Fibroblast of gingiva (primary cell): ENCODE measurements at places on chromosomes 3 and 15.

GRCh38 chr3:146154995-146155394 is 6.0 kb downstream of the PLOD2 start:
- no peak for DNase-seq

DNA sequence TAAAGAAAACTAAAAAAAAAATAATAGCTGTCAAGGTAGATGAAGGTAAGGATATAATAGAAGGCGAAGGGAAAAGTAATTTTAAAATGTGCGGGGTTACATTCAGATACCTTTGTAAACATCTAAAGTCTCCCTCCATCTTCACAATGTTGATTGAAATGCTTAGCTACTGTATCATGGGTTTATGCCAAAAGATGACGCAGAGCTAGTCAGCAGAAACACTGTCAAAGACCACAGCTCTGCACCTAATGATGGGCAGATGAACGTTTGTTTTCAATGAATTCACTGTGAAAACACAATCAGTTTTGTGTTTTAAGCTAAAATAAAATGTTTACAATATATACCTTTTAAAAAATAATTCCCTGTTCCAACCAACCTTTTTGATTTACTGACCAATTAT is 61.2 kb downstream of the RFTN1 start:
- DNase-seq, result no peak

DNA sequence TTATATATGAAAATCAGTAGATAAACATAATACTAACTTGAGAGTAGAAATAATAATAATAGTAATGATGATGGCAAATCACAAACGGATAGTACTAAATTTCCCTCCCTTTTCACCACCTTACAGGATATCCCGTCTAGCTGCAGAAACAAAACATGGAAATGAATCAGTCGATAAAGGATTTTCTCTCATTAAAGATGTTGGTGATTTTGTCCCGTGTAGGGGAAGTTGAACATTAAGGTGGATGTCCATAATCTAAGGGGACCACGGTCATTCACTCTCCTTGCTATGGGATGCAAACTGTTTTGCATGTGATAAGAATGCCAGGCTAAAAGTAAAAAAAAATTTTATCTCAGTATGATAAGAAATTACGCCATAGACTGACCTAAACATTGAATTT is 1027.7 kb upstream of the NR2F2 start:
- DNase-seq, result no peak

- DNase-seq, result no peak
These were observed 303.5 kb downstream of the PTPRG start for GRCh38 chr3:61864886-61865285.

GRCh38 chr3:48548729-48549705 is 7.6 kb downstream of the PFKFB4 start:
- peak; percentile 60 for DNase-seq

DNA sequence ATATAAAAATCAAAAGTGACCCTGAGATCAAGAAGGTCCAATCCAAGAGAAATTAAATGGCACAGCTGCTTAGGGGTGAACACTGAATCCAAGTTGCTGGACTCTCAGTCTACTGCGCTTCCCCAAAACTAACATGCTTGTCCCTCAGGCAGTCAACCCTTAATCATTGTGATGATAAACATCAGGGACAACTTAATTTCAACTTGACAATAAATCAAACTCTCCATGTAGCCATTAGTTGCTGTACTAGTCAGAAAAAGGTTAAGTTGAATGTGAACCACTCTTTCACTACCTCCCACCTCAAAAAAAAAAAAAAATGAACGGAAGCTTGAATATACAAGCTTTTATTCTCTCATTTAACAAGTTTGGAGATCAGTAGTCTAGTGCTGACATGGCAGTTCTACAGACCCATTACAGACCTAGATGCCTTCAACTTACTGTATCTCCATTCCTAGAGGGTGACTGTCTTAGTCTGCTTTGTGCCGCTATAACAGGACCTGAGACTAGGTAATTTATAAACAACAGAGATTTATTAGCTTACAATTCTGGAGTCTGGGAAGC is 185.7 kb downstream of the FHIT start:
- no peak for DNase-seq

- DNase-seq, result no peak
These were observed 278.2 kb upstream of the STT3B start for GRCh38 chr3:31254483-31254882.

DNA sequence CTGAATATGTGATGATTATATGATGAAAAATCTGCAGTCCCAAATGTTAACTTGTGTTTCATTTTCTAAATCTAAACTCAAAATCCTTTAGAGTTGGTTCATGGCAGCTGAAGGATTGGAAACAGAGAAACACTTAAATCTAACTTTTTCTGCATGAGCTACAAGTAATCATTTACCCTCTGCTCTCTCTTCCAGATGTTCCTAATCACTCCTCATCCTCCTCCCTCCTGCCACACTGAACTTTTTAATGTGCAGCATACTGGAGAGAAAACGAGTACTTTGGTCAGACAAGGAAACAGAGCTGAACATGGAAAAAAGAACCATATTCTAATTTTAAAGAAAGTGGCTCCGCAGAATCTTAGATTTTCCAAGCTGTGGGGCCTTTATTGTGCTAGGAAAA is 321.2 kb upstream of the COL8A1 start:
- DNase-seq, result peak; percentile 27

DNA sequence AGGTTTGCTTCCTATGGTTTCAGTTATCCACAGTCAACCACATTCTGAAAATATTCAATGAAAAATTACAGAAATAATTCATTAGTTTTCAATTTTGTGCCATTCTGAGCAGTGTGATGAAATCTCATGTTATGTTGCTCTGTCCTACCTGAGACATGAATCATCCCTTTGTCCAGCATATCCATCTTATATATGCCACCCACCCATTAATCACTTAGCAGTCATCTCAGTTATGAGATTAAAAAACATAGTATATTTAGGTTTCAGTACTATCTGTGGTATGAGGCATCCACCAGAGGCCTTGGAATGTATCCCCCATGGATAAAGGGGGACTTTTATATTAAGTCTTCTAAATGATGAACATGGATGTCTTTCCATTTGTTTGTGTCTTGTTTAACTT is 64.7 kb upstream of the PROK2 start:
- no peak for DNase-seq

DNA sequence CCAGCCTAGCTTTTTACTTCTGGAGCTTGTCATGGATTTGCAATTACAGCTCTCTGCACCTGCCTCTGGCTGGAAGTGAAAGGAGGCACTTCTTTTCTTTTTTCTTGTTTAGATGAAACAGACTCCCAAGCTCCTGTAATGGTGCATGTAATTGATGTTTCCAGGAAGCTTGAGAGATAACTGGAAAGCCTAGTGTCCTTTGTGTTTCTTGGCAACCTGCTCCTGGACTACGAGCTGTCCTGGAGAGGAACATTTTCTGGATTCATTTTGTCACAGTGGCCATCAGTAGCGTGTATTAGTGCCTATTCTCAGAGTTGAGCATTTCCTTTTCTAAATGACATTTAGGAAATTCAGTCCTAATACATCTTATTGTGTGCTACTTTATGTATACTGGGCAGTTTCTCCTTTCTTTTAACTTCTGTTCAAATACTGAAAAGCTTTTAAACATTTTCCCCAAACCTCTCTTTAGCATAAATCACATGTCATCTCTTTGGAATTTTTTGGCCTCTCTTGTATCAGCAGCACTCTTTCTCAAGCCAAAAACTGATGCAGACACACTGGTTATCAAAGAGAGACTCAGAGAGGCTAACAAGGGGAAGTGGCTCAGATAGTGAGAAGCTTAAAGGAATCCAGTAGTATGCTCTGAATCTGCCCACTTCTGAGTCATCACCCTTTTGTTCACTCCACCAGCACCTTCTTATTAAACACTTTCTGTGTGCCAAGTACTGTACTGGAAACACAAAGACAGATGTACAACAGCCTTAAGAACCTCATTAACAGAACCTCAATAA is 62.6 kb upstream of the SLC2A2 start:
- DNase-seq, result peak; percentile 64

DNA sequence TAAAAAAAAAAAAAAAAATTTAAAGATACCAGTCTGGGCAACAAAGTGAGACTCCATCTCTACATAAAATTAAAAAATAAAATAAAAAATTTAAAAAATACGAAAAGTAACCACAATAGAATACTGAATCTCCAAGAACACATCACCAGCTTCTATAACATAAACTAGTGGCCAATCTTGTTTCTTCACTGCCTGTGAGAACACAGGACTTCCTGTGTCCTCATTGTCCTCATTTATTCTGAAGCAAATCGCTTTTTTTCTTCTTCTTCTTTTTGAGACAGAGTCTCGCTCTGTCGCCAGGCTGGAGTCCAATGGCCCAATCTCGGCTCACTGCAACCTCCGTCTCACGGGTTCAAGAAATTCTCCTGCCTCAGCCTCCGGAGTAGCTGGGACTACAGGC is 28.6 kb upstream of the RAB7A start:
- DNase-seq, result no peak

DNA sequence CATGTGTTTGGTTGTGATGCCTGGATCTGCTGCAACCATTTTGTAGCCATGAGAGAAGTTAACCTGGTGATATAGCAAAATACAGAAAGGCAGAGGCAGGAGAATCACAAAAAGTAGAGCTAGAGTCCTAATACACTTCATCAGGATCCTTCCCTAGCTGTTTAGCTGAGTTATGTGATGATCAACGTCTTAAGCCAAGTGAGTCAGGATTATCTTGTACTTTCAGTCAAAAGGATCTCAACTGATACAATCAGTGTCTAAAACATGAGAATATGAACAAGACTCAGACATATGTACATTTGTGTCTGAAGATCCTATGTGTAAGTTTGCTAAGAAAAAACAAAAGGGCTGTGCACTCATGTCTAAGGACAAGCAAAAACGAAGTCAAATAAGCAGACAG is 236.9 kb downstream of the NTRK3 start:
- DNase-seq, result no peak

DNA sequence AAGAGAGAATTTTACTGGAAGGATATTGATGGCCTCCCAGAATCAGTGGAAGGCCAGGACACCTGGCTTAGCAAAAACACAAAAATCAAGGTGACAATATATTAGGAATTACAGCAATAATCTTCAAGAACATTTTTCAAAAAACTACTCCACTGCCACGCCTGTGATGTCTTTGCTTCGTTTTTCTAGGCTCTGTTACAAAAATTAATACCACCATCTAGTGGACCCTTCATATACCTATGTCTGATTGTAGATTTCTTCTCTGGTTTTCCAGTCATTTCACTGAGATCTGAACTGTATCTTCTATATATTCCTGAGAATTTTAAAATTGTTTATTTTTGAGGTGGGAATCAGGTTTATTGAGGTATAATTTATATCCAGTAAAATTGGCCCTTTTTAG is 5.6 kb upstream of the SLC33A1 start:
- DNase-seq, result no peak

DNA sequence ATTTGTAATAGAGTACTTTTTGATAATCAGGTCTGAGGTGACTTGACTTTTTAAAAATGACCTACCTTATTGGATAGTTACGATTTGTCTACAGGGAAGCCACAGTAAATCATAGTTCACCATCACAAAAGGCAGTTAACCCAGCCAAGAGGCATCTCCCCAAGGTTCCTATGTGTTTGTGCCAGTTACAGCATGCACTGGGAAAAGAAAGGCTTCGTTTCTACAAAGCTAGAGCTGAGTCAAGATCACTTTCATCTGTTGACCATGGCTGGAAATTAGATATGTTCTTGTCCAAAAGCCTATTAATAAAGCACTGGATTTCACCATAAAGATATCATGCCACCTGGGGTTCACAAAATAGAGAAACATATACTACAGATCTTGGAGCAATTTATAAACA is 139.9 kb downstream of the GREM1 start:
- peak; percentile 56 for DNase-seq

DNA sequence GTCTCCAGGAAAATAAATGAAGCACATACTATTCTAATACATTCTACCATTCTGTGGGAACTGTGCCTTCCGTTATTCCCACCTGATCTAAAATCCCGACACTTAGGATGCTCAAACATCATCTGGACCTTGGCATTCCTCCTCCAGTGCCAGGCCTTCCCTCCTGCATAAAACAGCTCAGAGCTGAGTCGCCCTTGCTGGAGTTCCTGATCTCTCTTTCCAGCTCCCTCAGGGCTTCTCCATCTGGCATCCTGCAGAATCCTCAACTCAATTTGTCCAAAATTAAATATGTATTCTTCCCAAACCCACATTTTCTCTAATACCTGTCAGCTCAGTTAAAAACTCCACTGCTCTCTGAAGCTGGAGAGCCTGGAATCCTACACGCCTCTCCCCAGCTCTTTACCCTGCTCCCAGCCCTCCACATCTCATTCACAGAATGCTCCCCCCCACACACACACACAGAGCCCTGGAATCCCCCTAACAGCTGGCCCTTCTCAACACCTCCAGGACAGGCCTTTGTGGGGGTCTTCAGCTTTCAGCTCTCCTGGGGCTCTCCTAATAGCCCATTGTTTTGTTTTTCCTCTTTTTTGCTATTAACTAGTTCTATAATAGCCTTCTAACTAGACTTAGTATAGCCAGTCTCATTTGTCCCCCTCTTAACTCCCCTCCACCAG is 78.5 kb downstream of the HMG20A start:
- DNase-seq, result no peak

- no peak for DNase-seq
These were observed 267.7 kb upstream of the LMCD1 start for GRCh38 chr3:8233938-8234337.

- no peak for DNase-seq
These were observed 97.3 kb downstream of the FOXB1 start for GRCh38 chr15:60101416-60101815.

DNA sequence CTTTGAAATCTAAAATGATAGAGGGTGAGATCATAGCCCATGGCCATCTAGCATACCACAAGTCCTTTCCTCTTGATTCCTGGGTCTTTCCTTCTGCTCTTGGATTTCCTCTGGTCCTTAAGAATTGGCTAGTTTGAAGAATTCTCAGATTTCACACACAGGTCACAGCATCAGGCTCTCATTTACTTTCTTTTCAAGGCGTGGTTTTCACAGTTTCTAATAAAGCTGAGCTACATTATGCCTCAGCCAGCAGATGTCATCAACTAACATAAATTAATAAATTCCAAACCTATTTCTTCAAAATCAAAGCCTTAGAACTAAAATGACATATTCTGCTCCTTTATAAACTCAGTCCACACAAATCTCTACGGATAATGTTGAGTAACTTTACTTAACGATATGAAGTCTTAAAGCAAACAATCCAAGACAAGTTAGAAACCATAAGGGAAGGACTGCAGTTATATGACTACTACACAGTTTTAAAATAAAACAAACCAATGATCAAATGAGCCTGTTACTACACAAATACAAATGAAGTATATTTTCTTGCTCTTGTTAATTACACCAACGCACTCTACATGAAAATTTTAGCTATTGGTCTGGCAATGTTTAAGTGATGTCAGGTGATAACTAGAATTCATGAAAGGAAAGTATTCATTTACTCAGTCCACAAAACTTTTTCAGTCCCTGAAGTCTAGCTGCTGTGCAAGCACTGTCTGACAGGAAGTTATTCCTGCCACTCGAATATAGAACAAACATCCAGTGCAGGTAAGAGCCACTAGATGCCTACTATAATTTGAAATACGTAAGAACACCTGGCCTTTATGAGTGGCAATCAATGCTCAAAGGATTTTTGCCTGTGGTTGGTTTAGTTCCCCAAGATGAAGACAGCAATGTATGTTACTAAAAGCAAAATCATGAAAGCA is 9.2 kb downstream of the CCDC14 start:
- no peak for DNase-seq

GRCh38 chr3:81161851-81162250 is 599.6 kb downstream of the GBE1 start:
- no peak for DNase-seq
